ENCODE measurements at places on chromosomes 5 and 9. TPM values are rescaled to one million over a fixed set of nuclear protein-coding genes. Genes with fewer than 3 reads are reported as not detected.

TMEM232 gene
- polyA plus RNA-seq, result 0.38 TPM

TSSK1B gene
- polyA plus RNA-seq, result not detected

RECK gene
- polyA plus RNA-seq, result 59.8 TPM

GRCh38 chr5:115586525-115587146 lies 15.6 kb downstream of the TICAM2 start:
- no peak for DNase-seq

DNA sequence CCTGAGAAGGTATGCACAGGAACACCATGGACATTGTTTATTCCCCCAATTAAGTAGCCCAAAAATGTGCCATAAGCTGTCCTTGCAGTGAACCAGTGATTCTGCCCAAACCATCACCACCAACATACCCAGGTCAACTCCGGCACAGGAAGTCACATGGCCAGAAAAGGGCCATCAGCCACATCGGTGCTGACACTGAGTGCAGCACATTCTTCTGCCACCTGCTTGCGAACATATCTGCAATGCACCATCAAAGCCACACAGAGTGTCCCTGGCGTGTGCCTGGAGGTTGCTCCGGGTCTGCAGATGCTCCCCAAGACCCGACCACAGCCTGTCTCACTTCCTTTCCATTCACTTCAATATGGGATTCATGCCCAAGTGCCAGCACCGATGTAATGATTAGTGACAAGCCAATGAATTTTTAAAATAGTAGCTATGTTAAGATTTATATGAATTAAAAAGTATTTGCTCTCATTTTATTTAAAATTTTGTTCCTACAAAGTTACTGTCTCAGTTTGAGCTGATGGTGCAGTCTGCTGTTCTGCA lies 37.6 kb downstream of the SYK start:
- no peak for DNase-seq

- no peak for DNase-seq
These were observed 113.1 kb upstream of the TBC1D2 start for GRCh38 chr9:98368366-98369065.

DNA sequence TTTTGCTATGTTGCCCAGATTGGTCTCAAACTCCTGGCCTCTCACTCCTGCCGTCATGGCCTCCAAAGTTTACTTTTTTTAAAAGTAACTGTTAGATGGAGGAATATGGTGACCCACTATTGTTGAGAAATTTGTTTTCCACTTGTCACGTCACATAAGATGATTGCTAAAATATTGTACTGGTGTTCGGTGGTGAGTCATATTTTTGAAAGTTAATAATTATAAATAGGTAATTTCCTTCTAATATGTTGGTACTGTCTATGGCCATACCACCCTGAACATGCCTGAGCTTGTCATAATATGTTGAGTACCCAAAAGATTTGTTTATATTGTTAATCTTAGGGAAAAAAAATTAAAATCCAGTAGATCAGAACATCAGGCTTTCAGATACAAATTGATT lies 22.6 kb downstream of the RMI1 start:
- no peak for DNase-seq
